ENCODE measurements at places on chromosomes 6 and 20.

DNA sequence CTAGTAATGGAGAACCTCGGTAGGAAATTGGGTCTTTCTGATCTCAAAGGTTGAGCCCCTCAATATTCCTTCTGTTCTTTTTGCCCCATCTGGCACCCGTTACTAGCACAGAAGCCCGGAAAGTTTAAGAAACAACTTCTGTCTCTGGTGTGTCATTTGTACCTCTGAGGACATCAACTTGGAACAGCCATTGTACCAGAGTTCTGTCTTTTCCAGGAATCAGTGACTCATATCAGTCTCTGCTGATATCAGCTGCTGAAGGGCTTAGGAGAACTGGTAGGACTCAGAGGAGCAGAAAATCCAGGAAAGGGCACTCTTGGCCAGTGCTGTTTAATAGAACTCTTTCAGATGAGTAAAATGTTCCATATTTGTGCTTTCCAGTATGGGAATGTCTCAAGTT, 78.3 kb upstream of the CHD6 start:
- DNase-seq: no peak

DNA sequence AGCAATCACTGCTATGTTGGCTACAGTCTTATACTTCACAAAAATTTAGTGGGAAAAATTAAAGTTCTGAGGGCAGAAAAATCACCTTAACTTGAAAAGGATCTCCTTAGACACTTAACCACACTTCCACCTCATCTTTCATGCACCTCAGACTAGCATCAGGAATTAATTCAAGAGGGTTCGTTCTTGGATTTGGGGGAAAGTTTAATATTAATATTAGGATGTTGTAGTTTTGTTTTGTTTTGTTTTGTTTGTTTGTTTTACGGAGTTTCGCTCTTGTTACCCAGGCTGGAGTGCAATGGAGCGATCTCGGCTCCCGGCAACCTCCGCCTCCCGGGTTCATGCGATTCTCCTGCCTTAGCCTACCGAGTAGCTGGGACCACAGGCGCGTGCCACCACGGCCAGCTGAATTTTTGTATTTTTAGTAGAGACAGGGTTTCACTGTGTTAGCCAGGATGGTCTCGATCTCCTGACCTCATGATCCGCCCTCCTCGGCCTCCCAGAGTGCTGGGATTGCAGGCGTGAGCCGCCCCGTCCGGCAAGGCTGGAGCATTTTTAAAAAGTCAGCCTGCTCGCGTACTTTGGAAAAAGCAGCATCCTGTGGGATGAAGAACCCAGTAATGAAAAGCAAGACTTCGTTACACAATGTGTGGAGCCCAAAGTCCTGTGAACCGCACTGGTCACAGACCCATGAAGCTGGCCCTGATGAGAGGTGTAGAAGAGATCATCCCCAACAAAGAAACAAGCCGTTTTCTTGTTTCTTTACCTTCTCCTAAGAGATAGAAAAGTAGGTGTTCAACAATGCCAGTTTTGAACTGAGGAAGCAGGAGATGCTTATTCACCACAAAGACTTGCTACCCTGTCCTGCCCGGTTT, 194.9 kb downstream of the GPX5 start:
- DNase-seq: no peak

DNA sequence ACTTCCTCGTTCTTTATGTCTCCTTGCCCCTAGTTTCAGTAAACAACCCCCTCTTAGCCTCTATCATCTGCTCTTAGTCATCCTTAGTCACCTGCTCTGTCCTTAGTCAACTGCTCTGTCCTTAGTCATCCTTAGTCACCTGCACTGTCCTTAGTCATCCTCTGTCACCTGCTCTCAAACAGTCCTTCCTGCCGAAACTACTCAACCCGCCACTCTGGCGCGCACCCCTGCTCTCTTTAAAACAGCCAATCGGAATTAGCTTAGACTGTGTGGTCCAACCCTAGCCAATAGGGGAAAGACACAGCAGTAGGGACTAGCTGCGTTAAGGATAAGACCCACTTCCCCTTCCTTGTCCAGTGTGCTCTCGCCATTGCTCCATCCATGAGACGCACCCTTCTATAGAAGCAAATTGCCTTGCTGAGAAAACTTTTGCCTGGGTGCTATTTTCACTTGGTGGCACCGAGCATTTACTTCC, 73.9 kb downstream of the BACH2 start:
- DNase-seq: peak; percentile 46

DNA sequence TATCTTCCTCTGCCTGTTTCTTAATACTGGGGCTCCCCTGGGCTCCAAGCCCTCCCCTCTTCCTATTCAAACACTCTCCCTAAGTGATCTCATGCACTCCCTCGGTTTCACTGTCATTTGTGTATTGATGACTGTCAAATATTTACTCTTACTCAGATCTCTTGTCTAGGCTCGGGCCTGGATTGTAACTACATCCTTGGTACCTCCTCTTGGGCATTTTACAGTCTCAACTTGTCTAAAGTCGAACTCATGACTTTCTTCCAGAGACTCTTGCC, 189.4 kb upstream of the PRDM1 start:
- no peak for DNase-seq

GRCh38 chr6:124941259-124941658, 21.0 kb upstream of the RNF217 start:
- no peak for DNase-seq

DNA sequence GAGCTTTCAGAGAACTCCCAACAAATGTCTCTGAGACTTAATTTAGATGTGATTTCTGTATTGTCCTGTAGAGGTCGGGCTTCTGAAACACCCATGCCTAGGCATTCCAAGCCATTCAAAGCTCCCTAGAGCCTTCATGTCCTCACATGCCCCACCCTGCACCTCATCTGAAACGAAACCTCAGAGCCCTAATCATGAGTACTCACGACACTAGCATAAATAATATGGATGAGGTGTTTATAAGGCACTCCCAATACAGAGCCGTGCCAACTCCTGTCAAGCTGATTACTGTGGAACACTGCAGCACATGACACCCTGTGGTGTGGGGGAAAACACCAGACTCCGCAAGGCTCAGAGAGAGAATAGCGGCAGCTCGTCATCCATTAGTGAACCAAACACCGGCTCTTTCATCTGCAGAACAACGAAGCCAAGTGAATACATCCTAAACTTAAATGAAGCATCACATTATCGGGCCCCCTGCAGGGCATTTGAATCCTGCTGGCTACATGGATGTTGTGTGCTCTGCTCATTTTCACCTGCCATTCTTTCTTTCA, 83.8 kb downstream of the FNDC1 start:
- no peak for DNase-seq

DNA sequence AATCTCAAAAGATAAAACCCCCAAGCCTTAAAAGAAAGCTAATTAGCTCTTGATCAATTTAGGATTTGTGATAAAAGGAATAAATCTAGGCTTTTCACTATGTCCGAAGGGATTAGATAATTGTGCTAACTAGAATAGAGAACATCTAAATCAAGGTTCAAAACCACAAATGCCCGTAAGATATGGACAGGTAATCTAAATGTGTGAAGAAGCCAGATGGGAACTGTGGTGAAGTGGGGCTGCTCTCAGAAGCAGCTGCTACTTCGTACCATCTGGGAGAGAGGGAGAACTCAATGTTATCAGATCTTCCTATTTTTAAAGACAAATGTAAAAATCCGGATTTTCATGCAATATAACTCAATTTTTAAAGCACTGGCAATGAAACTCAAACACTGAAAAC, 44.2 kb downstream of the NCOA6 start:
- DNase-seq: no peak

DNA sequence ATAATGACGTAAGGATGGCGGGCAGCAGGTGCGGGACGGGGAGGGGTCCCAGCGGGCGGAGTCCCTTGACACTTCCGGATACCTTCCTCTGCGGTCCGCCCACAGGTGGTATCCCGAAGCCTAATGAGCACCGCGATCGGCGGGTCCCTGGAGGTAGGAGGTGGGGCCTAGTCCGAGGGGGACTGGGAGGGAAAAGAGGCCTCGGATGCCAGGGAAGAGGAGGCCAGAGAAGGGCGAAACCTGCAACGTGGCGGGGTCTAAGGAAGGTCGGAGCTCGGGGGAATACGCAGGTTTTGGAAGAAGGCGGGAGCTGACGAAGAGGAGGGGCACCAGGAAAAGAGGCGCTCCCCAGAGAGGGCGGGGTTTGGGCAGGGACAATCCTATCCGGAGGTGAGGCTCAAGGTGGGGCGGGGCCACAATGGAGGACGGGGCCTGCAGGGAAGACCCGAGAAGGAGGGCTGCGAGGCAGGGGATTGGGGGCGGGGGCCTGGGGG, 3.7 kb downstream of the PRSS16 start:
- peak; percentile 32 for DNase-seq

DNA sequence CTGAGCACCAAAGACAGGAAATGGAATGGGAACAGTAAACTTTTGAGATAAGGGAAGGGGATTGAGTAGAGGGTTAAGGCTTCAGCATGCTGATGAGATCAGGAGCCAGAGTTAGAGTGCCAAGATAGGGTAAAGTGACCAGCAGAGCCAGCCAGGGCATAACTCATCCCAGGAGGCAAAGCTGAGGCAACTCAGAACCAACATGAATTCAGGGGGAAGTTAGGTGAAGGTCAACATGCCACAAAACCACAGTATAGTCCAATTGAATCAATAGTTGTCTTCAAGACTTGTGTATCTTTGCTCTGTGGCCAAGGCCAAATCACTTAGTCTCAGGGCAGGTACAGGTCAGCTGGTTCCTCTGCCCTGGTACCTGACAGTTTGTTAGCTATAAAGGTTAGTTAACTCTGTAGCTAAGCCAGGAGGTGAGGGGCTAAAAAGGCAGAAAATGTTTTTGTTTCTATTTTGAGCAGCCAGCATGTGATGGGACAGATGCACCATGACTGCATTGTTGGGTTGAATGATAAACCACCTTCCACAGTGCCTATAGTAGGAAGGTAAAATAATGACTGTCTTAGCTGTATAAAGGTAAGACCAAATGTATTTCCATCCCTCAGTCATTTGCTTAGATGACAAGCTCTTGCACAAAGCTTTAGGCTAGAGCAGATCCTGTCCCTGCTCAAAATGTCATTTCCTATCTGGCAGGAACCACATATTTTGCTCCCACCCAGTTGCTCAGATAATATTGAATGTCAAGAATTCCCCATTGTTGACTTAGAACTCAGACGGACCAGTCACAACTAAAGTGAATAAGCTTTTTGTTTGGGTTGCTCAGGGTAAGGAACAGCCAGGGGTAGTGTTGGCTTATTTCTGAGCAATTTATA, 15.8 kb downstream of the RNF8 start:
- no peak for DNase-seq

- no peak for DNase-seq
Observed at GRCh38 chr6:170072246-170072645, 218.6 kb downstream of the DLL1 start.

DNA sequence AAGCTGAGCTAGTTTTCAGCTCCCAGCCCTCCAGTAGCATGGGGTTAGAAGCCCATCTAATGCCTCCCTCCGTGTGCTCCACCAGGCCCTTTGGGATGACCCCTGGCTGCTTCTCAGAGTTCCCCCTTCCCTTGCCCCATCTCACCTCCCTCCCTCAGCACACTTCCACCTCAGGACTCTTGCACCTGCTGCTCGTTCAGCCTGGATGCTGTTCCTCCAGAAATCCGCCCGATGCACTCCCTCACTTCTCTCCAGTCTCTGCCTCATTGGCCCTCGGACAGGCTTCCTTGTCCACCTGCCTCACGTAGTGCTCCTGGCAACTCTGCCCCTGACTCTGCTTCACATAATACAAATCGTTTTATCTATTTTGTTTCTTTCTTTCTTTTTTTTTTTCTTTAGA, 26.8 kb downstream of the FGD2 start:
- no peak for DNase-seq

- DNase-seq: no peak
Observed at GRCh38 chr6:3075772-3076113, 7.4 kb downstream of the RIPK1 start.

DNA sequence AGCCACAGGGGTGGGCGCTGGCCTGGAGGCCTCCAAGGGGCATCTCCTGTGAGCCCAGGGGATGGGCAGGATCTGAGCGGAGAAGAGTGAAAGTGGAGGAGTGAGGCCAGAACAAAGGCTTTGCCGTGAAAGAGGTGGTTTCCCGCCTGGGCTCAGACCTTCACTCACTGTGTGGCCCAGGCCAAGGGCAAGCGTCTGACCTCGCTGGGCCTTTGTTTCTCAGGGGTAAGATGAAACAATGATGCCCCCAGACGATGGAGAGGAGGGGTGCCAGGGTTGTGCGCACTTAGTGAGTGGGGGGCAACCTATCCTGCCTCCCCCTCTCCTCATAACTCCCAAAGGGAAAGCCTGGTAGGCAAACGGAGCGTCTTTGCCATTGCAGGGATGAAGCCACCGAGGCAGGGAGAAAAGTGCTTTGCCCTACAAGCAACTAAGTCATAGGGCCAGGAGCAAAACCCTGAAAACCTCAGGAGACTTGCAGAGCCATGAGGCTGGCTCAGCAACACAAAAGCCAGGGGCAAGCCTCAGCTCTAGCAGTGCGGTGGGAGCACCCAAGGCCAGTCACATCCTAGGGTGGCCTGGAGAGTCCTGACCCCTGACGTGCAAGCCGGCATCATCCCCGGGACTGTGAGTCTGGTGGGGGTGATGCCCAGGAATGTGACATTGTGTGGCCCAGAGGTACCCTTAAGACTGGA, 897 bp upstream of the STMN3 start:
- DNase-seq: no peak

DNA sequence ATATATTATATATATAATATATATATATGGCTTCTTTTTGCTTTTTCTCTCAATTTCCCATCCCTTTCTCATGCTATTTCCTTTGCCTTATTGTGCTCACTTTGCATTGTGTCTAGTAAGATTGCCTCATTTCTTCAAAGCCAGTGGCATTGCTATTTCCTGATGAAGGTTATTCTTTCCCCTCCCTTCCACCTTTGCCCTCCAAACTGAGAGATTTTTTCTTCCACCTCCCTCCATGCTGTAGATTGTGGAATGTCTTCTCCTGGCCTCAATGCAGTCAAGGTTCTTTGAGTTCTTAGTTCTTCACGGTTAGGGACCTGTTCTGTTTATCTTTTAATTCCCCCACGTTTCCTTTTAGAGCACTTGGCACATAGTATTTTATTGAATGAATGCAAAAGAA, 17.2 kb downstream of the SH3BGRL2 start:
- no peak for DNase-seq

DNA sequence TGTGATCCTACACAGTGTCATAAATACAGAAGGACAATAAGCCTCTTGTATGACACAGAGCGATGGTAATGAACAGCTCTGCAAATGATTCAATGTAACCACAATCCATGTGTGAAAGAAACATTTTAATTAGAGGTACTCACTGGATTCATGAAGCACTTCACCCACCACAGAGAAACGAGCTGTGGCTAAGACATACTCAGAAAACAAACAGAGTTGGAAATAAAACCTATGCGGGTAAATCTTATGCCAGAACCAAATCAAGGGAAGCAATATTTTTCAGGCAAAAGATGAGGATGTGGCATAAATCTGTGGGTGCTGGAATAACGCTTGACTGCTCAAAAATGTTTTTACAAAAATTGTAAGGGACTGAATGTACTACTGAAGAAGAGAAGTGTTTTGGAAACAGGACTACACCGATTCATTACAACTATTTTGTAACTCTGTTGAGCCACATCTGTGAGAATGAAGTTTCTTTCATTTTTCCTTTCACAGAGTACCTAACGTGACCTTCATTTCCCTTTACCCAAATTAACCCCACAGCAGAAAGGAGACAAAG, 112.1 kb downstream of the WDR27 start:
- no peak for DNase-seq

- DNase-seq: no peak
Observed at GRCh38 chr20:48669946-48670605, 157.7 kb downstream of the PREX1 start.
